ENCODE measurements at places on chromosomes 7 and 10.

DNA sequence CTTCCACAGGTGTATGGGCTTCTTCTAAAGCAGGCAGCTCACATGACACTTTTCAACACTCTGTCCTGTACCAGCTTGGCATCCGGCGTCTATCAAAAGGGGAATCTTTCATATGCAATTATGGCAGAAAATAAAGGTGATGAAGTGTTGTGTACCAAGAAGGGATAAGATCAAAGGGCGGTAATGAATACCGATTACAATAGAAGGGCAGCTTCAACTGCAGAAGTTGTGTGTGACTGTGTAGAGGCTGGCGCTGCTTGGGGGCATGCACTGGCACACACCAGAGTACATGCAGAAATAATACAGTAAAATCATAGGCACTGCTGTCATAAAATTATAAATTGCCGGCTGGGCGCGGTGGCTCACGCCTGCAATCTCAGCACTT lies 744.7 kb downstream of the LRMDA start:
- DNase-seq, result no peak

DNA sequence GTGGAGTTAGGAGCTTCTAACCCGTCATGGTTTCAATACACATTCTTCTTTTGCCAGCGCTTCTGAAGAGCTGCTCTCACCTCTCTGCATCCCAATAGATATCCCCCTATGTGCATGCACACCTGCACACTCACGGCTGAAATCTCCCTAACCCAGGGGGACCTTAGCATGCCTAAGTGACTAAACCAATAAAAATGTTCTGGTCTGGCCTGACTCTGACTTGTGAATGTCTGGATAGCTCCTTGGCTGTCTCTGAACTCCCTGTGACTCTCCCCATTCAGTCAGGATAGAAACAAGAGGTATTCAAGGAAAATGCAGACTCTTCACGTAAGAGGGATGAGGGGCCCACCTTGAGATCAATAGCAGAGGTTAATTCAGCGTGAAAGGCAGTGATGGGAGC lies 22.4 kb downstream of the PRSS2 start:
- no peak for DNase-seq

- no peak for DNase-seq
Measured at GRCh38 chr7:2717293-2718261, 29.6 kb downstream of the AMZ1 start.

- no peak for DNase-seq
Measured at GRCh38 chr10:63008491-63008890, 124.6 kb upstream of the NRBF2 start.

DNA sequence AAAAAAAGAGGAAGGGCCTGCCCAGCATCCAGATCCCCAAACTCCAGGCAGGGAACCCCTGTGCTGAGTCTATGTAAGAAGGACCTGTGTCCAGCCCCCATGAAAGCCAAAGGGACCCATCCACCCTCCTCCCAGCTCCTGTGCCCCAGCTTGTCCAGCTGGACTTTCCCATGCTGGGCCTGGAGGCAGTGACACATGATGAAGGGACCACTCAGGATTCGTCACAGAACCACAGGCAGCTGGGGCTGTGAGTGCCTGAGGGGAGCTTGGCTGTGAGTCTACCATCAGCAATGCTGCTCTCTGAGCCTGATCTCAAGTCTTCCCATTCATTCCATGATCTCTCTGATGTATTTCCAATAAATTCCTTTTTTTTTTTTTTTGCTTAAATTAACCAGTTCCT lies 36.2 kb upstream of the MNX1 start:
- peak; percentile 5 for DNase-seq

GRCh38 chr7:156147104-156147503 lies 334.8 kb upstream of the SHH start:
- no peak for DNase-seq

DNA sequence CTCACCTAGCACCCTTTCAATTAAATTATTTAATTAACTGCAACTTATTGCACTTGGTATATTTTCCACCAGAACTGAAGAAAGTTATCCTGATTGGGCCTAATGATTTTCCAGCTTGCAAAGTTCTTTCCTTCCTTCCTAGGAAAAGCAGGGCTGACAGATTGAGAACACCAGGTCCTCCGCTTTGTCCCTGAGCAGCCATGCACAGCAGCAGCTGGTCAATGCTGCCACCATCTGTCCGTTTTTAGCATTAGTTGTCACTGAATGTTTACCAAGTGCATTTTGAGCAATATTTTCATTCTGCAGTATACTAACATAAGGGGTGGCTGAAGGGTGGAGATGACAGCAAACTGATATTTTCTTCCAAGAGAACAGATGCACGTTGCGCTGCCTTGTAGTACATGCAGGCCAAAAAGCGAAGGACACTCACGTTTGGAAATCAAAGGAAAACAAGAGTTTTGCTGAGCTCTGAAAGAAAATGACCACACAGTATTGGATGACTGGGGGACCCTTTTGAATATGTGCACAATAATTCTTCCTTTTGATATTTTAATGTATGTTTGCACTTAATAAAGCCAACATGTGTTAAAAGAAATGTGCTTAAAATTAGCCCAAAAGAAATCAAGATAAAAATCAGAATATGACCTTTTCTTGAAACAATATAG lies 248.8 kb upstream of the PTN start:
- DNase-seq, result peak; percentile 60

- no peak for DNase-seq
Measured at GRCh38 chr7:19670806-19671205, 38.0 kb downstream of the POLR1F start.

DNA sequence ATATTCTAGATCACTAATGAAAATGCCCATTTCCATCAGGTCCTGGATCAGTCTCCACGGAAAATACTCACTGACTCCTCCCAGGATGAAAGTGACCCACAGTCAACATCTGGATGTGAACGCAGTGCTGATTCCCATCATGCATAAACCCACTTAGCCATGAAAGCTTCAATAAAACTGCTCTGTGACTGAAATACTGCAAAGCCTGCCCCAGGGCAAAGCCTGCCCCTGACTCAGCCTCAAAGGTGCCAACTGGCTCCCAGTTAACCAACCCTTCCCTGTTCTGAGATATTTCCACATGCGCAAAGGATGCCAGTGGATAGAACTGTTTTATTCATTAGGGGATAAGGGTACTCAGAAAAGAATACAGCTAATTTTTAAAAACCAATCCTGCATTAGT lies 24.0 kb downstream of the OSBPL3 start:
- DNase-seq, result no peak

GRCh38 chr10:122939856-122940543 lies 14.0 kb downstream of the C10orf88 start:
- DNase-seq, result peak; percentile 55

DNA sequence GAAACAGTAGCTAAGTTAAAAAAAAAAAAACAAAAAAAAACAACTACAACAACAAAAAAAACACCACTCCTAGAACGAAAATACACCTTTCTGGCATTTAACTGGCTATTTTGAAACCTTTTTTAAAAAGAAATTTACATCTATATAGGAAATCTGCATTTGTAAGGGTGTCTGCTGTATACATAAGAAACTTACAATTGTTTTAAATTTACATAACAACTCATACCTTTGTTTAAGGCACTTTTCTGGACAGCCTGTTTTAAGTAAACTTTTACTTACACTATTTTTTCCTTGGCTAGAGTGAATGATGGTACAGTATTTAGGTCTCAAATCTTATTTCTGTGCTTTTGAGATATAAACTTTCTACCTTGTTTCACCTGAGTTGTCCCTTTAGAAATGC lies 34.0 kb upstream of the PAPSS2 start:
- DNase-seq, result no peak

GRCh38 chr7:7292085-7292484 lies 109.7 kb downstream of the C1GALT1 start:
- DNase-seq, result no peak

DNA sequence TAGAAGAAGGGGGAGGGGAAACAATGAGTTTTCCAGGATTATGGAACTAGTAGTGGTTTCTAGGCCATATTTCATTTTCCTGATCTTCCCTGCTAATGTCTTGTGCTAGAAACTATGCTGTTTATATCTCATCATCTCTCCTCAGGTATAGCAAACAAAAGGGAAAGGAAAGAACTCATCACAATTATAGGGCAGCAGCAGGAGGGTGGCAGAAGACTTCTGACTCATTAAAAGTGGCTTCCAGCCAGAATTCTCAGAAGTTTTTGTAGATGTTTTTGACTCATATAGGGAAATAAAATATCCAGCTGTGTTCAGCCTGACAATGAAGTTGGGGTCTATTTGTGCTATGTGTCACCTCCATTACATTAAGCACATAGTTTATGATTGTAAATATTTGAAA lies 6.5 kb downstream of the AHR start:
- peak; percentile 67 for DNase-seq

DNA sequence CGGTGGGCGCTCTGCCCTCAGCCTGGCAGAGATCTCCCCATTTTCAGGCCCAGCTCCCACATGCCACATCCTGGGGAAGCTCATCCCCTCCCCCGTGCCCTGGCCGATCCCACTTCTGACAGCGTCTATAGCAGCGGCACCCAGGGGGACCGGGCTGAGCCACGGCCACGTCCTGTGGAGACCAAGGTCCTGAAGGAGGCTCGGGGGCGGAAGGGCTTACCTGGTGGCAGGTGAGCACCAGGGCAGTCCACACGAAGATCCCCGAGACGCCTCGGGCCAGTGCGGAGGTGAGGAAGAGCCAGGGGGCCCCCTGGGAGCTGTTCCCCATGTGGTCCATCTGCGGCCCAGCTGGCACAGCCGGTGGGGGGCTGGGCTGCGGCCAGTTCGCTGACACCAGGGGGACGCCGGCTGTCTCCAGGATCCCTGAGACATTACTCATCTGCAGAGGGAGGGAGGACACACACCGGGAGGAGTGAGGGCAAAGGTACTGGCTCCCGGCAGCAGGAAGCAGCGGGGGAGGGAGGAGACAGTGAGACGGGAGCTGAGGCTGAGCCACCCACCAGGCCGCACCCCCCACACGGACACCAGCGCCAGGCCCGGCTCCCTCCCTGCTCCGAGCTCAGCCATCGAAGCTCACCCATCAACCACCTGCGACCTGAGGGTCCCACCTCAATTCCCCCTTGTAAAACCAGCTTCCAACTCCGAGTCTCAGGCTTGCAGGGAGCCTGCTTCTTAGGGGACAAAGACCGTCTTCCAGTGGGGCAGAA lies 776 bp downstream of the TMEM184A start:
- peak; percentile 55 for DNase-seq

DNA sequence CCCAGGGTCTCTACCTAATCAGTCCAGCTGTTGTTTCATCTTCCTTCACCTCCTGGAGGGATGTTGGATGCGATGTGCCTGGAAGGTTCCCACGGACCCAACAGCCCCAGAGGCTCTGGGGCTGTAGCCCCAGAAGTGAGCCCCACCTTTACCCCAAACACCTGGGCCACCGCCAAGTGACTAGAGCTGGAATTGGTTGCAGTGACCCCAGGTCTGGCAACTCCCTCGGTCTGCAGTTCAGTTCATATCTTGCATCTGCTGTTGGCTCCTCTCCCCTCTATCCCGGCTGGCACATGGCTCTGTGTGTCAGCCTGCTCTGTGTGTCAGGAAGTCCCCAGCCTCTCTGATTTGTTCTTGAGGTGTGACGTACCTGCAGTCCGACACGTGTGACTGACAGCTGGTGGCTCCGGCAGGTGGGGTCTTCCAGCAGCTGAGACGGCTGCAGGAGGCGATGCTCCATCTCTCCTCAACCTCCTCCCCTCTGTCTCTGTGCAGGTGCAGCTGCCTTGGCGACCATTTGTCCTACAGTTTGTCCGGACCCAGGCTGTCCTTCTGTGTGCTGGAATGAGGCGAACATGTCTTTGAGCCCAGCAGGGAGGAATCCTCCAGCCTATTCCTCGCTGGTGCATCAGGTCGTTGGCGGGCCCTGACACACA lies 38.6 kb downstream of the ELFN1 start:
- DNase-seq, result no peak

DNA sequence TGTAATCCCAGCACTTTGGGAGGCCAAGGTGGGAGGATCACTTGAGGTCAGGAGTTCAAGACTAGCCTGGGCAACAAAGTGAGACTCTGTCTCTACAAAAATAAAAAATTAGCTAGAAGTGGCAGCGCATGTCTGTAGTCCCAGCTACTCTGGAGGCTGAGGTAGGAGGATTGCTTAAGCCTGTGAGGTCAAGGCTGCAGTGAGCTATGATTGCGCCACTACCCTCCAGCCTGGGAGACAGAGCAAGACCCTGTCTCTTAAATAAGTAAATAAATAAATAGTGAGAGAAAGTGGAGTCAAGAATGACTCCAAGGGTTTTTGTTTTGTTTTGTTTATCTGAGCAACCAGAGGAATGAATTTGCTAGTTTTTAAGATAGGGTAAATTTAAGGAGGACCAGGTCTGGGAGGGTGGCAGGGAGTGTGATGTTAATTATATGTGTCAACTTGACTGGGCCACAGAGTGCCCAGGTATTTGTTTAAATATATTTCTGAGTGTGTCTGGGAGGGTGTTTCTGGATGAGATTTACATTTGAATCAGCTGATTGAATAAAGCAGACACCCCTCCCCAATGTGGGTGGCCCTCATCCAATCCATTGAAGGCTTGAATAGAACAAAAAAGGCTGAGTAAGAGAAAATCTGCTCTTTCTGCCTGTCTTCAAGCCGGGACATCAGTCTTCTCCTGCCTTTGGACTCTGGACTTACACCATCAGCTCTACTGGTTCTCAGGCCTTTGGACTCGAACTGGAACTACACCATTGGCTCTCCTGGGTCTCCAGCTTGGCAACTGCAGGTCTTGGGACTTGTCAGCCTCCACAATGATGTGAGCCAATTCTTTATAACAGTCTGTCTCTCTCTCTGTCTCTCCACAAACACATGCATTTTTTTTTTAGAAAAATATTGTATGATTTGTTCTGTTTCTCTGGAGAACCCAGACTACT lies 23.5 kb downstream of the IMPDH1 start:
- no peak for DNase-seq

GRCh38 chr7:23970193-23970592 lies 260.2 kb downstream of the STK31 start:
- DNase-seq, result no peak

DNA sequence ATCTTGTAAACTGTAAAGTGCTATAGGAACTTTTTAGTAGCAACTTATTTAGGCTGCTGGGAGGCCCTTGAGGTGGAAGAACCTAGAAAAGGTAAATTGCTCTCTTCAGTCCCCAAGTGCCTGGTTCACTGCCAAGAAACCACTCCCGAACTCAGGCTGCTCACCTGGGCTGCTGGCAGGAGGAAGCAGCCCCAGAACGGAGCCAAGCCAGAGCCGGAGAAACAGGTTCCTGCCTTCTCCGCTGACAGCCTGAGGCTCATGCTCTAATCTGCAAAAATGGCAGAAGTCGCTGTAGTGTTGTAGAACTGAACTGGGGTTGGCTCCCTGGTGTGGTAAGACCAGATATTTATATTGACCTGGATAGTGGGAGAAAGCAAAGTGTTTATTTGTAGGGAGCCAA lies 136.0 kb downstream of the CUL2 start:
- DNase-seq, result no peak

GRCh38 chr7:96308950-96309263 lies 13.0 kb downstream of the SLC25A13 start:
- no peak for DNase-seq

DNA sequence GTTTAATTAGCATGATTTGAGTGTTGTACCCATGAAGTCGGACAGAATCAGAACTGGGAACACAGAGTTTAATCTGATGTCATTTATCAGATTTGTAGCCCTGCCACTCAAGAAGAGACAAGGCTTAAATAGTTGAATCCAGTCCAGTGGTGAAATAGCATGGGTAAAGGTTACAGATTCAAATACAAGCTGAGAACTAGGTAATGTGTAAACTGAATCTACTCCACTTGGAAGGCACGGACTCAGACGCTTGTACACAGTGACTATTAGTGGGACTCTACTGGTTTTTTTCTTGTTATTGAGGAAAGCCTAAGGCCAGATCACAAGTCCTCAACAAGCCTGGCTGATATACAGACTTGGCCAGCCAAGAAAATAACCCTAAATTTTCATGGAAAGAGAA lies 142.9 kb downstream of the CTTNBP2 start:
- no peak for DNase-seq

All from fibroblast of skin of left quadriceps (primary cell).